T-helper 2 cell treated with Interferon-gamma antibody and Interleukin-4, amounts not matched to agents 5 μg/mL and 100 μg/mL, for 36 hours (primary cell): ENCODE measurements at places on chromosomes 11 and 22.

DNA sequence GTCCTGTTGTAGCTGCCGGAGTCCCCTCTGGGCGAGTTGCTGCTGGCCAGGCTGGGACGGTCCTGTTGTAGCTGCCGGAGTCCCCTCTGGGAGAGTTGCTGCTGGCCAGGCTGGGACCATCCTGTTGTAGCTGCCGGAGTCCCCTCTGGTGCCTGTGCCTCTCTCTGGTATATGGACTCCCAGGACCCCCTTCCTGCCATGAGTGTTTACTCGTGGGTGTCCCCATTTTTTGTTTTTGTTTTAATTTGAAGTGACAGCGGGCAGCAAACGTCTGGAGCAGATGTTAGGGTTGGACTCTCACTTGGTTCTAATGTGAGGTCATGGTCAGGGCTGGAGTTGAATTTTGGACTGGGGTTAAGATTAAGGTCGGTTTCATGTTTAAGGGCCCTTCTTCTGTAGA is 14.2 kb downstream of the SHANK3 start:
- no peak for DNase-seq

- no peak for DNase-seq
These were observed 77.0 kb upstream of the DDI1 start for GRCh38 chr11:103959279-103959942.

DNA sequence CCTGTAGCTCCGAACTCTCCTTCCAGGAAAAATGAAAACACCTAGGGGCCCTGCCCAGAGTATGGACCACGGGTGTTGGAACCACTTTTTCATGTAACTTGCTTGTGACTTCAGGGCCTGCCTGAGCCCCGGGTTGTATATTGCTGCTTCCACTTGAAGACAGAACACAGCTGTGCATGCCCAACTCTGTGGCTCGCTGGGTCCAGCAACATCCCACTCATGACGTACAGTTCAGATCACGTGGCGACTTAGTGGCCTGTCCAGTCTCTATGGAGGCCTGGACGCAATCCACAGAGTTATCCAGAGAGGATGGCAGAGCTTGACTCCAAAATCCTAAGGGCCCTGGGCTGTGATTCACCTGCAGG is 6.8 kb downstream of the C11orf21 start:
- DNase-seq = no peak

DNA sequence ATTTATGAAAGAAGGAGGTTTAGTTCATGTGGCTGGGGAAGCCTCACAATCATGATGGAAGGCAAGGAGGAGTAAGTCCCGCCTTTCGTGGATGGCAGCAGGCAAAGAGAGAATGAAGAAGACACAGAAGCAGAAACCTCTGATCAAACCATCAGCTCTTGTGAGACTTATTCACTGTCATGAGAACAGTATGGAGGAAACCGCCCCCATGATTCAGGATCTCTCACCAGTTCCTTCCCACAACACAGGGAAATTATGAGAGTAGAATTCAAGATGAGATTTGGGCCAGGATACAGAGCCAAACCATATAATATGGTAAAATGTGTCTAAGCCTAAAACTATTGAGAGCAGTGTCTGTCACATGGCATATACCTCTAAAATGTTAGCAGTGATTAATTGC is 503.8 kb upstream of the CCDC179 start:
- DNase-seq = no peak

DNA sequence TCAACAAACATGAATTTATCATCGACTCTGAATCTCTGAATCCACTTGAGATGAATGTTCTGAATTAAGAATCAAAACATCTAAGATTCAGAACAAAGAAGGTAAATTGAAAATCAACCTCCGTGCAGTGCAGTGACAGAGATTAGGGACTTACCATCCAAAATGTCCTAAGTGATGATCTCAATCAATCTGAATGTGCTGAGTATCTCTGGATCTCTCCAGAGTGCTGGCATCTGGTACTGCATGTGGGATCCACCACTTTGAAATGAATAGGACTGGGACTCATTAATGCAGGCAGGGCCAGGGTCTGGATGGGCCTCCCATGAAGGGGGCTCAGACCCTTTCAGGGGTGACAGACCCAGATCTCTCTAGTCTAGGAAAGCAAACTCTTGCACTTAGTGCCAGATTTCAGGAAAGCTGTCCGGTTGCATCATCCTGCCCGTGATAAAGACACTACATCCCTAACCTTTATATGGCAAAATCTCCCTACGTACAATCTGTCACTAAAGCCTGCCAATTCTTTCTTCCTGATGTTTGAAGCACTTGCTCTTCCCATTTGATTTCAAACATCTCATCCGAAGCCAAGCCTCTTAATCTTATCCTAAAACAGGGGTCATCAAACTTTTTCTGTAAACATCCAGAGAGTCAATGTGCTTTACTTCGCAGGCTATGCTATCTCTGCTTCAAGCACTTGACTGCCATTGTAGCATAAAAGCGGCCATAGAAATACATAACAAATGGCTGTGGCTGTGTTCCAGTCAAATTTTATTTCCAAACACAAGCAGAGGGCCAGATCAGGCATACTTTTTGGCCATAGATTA is 263.3 kb downstream of the LARGE1 start:
- DNase-seq = no peak

DNA sequence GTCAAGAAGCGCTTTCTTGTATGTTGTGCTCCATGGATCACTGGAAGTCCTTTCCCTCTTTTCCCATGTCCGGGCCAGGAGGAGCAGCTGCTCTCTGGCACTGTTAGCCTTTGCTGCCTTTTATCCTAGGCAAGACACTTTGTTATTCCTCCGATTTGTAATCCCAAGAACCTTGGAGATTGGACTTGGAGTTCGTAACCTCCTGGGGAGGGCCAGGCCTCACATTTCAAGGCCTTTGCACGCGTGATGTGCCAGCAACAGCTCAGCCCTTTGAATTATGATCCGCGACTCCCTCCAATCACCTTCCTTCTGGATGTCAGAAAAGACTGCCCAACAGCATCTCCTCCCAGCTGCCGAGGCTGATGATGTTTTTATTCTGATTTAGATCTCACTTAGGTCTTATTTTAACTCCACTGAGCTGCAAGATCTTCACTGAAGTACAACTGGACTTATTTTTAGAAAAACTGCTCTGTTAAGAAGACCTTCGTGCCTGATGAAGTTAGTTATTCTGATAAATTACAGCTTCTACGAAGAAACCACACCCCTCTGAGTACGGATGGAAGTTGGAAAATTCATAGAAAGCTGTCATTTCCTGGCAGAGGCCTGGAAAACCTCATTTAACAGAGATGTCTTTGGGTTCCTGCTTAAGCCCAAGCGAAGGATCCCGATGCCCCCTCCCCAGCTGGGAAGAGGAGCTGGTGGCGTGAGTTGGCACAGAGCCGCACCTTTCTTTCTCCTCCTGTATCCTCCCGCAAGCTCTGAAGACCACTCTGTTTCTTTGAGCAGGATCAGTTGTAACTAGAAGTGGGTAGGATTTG is 62.4 kb downstream of the PARVB start:
- no peak for DNase-seq

- no peak for DNase-seq
These were observed 142.4 kb downstream of the CACNA1I start for GRCh38 chr22:39712751-39713525.

- DNase-seq = no peak
These were observed 89.9 kb upstream of the LDLRAD3 start for GRCh38 chr11:35853971-35854370.

DNA sequence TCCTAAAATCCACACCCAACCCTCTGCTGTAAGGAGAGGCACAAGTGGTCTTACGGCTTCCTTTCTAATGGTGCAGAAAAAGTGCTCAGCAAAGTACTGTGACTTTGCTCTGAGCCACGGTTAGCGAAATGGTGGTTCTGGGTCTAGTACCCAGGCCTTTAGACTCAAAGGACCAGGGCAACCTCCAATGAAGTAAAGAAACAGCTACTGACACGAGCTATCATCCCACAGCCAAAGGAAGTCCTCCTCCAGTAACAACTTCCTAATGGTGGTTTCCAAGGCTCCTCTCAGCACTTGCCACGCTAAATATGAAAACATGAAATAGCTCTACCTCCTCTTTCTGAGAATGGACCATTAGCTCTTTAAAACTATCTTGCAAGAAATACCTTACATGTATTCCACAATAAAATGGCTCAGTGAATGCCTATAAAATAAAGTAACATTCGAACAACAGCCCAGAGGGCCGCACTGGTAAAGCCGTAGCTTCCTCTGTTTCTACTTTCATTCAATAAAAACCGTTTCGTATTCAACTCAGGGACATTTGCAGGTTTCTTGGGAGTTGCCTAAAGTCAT is 122.4 kb downstream of the ETS1 start:
- DNase-seq = peak; percentile 3

- DNase-seq = no peak
These were observed 19.2 kb downstream of the LRRC55 start for GRCh38 chr11:57200917-57201316.

- no peak for DNase-seq
These were observed 38.0 kb upstream of the PICALM start for GRCh38 chr11:86106916-86107315.

DNA sequence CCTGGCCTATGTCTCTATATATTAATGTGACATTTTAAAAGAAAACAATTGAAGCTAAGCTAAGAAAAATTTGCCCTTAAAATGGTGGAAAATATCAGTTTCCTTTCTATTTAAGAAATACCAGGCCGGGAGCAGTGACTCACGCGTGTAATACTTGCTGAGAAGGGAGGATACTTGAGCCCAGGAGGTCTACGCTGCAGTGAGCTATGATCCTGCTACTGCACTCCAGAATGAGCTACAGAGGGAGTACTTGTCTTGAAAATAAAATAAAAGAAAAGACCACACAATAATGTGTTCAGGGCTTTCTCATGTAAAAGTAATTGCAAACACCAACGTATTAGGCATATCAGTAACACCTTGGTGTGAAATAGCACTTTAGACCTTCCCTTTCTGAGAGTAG is 1.4 kb upstream of the PRSS23 start:
- no peak for DNase-seq

GRCh38 chr11:94788396-94788795 is 20.2 kb downstream of the AMOTL1 start:
- DNase-seq = no peak

- DNase-seq = no peak
These were observed 171.1 kb downstream of the CADM1 start for GRCh38 chr11:115333121-115333520.

DNA sequence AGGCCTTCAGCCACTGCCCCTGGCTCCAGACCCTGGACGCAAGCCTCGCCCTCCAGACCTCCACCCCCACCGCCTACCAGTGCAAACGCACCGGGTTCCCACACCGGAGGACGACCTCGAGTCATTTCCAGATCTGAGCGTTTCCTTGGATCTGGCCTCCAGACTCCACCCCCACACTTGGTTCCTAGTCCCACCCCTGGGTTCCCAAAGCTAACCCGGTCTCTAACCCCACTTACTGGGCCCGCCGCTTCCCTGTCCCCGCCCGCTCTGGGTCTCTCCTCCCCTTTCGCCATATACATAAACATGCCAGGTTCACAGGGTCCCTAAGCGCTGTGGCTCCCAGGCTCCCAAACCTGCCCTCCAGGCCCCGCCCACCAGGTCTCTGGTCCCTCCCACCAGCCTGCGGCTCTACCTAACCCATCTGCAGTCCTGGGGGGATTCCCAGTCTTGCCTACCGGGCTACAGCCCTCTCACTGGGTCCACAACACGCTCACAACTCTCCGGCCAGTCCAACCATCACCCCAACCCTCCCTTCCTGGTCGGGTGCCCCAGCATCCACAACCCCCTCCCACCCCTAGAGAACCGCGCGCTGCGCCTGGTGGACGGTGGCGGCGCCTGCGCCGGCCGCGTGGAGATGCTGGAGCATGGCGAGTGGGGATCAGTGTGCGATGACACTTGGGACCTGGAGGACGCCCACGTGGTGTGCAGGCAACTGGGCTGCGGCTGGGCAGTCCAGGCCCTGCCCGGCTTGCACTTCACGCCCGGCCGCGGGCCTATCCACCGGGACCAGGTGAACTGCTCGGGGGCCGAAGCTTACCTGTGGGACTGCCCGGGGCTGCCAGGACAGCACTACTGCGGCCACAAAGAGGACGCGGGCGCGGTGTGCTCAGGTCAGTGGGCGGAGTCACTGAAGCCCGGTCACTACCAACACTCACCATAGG is 36.7 kb downstream of the CD6 start:
- no peak for DNase-seq

DNA sequence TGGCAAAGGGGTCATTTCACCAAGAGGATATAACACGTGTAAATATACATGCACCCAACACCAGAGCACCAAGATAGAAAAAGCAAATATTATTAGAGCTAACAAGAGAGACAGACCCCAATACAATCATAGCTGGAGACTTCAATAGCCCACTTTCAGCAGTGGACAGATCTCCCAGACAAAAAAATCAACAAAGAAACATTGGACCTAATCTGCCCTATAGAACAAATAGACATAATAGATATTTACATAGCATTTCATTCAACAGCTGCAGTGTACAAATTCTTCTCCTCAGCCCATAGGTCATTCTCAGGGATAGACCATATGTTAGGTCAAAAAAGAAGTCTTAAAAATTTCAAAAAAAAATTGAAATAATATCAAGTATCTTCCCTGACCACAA is 312.8 kb downstream of the TTC28 start:
- DNase-seq = no peak

DNA sequence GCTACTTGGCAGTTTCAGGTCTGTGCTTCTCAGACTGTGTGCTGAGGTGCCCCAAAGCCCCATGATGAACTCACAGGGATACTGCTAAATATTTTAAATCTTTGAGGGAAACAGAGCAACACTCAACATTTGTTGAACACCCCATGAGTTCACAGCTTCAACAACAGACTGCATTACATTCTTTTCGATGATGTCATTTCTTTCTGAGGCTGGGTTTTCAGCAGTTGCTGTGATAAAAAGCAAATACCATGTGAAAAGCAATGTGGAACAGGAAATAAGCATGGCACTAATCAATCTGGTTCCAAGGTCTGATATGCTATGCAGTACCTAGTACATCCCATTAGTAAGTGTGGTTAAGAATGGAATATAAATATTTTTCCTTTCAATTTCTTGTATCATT is 82.7 kb downstream of the RPL27A start:
- DNase-seq = no peak

DNA sequence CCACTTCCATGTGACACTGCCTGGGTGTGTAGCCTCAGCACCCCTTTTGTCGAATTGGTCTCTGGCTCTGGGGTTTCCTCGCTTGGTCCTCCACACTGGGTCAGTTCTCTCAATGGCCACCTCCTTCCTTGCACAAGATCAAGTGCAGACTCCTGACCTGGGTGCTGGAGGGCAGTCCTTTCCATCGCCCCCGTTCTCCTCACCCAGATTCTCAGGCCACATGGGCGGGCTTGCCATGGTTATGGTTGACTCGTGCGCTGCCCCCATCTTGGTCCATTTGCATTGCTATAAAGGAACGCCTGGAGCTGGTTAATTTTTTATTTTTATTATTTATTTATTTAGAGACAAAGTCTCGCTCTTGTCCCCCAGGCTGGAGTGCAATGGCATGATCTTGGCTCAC is 5.5 kb upstream of the PARVB start:
- no peak for DNase-seq

DNA sequence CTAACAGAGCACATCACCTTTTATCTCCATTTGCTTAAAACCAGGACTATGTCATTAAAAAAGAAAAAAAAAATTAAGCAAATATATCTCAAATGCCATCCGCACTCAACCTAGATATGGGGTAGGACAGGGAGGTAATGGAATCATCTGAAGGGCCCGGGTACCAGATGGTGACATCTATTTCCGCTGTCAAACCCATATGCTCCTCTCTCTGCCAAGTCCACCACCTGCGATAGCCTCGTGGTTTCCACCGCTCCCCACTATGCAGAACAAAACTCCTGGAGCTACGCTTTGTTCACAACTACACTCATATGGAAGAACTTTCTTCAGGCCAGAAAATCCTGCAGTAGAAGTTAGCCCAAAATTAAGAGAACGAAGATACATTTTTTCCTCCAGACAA is 31.4 kb downstream of the FEZ1 start:
- no peak for DNase-seq

GRCh38 chr11:78802058-78802761 is 227.5 kb upstream of the NARS2 start:
- no peak for DNase-seq
